Activated T-helper 1 cell treated with anti-CD3 and anti-CD28 coated beads, Interleukin-12 subunit alpha, Interleukin-12 subunit beta, Interleukin-2, Interleukin-4 antibody, amounts not matched to agents 30 ng/mL and 10 ng/mL and 1 ng/mL, durations not matched to agents 14 hours and 24 hours and 36 hours (primary cell): ENCODE measurements at places on chromosomes 2 and 18. TPM values are rescaled to one million over a fixed set of nuclear protein-coding genes. Genes with fewer than 3 reads are reported as not detected.

DNA sequence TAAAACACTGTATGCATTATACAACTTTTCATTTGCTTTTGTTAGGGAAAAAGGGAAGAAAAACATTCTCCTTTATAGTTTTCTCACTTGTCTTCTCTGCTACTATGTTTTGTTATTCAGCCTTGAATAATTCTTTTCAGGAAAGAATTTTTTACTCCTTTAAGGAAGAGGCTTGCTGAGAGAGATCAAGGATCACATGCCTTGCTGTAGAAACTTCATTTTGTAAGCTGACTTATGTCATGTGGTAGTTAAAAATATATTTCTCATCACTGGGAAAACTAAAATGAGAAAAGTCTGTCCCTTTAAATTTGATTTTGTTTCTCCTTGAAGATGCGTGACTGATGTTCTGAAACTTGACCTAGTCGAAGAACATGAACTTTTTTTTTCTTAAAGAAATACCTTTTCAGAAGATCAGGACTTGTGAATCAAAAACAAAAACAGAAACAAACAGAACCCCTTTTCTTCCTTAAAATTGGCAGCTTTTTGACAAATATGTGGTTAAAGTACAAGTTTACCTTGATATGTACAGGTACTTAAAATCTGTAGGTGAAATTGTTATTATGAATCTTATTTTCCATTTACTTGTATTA, 145.1 kb downstream of the COMMD1 start:
- H3K36me3 ChIP-seq = peaks cover 2% of the 10 kb centered on the region
- no peaks in the 10 kb centered on the region for H3K4me1 ChIP-seq
- H3K4me3 ChIP-seq = no peak overlapping the region
- no peaks in the 10 kb centered on the region for H3K27me3 ChIP-seq
- no peak overlapping the region for H3K27ac ChIP-seq

The RETREG2 gene
- total RNA-seq = 58.4 and 61.5 TPM in 2 replicates

DNA sequence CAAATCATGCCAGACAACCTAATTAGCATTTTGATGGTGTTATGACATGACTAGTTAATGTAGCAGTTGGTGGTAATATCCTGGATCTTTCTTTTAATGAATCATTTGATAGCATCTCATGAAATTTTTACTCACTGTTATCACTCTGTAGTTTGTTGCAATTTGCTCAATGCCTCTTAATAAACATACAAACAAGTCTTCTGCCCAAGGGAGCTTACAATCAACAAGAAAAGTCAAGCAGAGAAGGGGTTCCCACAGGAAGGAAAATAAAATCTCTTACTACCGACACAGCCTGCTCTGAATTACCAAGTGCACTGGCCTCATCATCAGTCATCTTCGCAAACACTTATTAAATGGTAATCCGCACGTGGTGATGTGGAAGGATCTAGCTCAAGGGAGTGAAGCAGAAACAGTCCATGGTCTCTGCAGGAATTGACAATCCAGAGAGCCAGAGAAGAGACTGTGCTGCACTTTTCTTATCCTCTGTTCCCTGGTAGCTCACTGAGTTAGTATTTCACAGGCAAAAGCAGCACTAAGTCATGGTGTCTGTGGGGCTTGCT, 263.5 kb downstream of the EPHA4 start:
- no peak for DNase-seq
- no peaks in the 10 kb centered on the region for H3K36me3 ChIP-seq
- H3K4me3 ChIP-seq = no peak overlapping the region
- no peak overlapping the region for H3K27ac ChIP-seq

DNA sequence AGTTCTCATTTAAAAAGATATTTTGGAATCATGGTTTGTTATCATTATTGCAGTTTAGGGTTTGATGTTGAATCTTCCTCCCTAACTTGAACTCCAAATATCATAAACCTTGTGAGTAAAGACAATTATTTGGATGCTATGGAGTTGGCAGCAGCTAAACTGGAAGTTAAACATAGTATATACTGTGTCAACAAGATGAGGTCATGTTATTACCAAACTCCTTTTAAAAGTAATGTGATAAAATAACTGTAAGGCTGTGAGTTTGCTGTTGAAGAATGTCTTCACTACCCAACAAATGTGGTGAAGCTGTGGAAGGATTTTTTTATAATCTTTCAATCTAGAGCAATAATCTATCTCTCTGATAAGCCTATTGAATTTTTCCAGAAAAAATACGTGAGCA, 16.0 kb downstream of the DNAH6 start:
- DNase-seq = no peak
- peaks cover 5% of the 10 kb centered on the region for H3K27me3 ChIP-seq
- H3K27ac ChIP-seq = no peak overlapping the region

DNA sequence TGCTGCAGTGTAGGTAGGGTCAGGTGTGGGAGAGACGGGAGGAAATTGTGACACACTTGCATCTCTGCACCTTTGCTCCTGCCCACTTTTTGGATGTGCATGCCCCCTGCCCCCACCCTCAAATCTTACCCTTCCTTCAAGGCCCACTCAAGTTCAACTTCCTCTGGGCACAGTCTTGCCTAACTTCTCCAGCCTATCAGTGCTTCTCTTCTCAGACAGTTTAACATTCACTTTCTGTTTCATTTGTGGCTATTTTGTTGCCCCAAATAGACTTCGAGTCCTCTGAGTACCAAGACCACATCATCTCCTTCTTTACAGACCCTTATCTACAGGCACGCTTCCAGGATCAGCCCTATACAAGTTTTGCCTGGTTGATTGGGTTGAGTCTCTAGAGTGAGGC, 2.7 kb downstream of the ST8SIA5 start:
- H3K27ac ChIP-seq = no peak overlapping the region
- H3K27me3 ChIP-seq = peaks cover 40% of the 10 kb centered on the region
- peaks cover 24% of the 10 kb centered on the region for H3K4me1 ChIP-seq
- no peak overlapping the region for H3K4me3 ChIP-seq
- no peaks in the 10 kb centered on the region for H3K36me3 ChIP-seq

DNA sequence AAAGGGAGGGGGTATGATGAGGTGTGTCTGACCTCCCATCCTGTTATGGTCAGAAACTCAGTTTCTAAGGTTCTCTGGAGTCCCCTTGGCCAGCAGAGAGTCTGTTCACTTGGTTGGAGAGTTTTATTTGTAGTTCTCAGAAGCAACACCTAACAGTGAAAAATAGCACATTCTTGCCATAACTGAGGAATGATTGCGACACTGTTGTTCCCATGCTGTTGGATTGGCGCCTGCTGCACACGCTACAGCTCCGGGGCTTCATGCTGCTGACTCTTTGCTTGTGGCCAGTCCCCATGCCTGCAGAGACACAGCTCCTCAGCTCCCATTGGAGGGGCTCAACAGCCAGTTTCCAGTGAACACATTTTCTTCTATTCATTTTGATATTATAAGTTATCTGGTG, 42.1 kb downstream of the TPGS2 start:
- H3K27ac ChIP-seq = no peak overlapping the region
- no peak for DNase-seq
- H3K4me1 ChIP-seq = no peaks in the 10 kb centered on the region
- peaks cover 27% of the 10 kb centered on the region for H3K36me3 ChIP-seq
- H3K4me3 ChIP-seq = no peak overlapping the region

DNA sequence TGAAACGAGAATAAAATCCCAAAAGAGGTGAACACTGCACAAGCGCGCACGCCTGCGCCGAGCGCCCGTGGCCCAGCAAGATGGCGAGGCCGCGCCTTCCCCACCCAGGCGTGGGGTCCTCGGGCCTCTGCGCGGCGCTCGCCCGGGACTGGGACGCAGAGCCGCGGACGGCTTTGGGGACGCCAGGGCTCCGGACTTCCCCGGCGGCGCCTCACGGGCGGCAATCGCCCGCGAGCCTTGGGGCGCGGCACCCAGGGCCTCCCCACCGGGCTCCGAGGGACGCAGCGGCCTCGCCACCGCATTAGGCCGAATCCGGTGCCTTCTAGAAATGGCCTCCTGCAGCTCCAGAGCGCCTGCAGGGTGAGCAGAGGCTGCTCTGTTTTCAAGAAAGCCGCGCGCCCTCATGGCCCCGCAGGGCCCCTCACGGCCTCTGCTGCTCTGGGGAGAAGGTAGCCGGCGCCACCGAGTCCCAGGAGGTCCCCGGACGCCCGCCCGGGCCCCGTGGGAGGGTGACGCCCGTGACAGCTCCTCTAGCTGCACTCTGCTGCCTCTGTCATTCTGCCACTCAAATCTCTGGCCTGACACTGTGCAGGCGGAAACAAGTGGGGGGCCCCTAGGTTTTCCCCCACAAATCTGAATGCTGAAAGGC, 35.9 kb upstream of the POMC start:
- H3K4me1 ChIP-seq = peaks cover 13% of the 10 kb centered on the region
- no peak overlapping the region for H3K27ac ChIP-seq
- no peak overlapping the region for H3K4me3 ChIP-seq
- no peaks in the 10 kb centered on the region for H3K36me3 ChIP-seq
- no peaks in the 10 kb centered on the region for H3K27me3 ChIP-seq
